ENCODE measurements at places on chromosomes 5 and 9.

- DNase-seq = no peak
Observed at GRCh38 chr5:156174225-156174624, 152.7 kb upstream of the SGCD start.

DNA sequence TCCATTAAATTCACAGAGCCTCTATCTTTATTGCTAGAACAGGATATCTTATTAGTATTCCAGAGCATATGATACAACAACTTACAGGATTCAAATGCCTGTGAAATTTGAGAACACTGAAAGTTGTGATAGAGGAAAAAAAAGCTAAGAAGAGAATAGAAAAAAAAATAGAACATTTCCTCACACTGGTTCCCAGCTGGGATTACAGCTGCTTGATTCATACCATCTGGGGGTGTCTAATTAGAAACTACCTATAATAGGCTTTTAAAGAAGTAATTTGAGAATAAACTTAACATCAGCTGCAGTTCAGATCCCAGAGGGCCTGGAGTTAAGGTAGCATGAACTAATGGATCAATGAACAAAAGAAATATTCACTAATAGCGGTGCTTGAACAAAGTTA, 922.0 kb downstream of the CDH12 start:
- DNase-seq = no peak

DNA sequence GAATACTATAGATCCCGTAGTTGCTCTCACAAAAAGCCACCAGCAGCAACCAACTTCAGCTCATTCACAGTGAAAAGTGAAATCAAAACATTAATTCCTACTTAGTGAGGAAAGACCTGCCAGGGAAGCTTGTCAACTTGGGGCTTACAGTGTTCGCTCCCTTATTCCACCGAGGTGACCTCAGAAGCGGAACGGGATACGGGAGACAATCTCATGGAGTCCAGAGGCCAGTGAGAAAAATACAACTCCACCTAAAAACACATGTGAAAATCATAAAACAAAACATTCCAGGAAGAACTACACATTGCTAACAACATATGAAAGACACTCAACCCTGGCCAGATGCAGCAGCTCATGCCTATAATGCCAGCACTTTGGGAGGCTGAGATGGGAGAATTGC, 11.6 kb downstream of the EPB41L4B start:
- no peak for DNase-seq

DNA sequence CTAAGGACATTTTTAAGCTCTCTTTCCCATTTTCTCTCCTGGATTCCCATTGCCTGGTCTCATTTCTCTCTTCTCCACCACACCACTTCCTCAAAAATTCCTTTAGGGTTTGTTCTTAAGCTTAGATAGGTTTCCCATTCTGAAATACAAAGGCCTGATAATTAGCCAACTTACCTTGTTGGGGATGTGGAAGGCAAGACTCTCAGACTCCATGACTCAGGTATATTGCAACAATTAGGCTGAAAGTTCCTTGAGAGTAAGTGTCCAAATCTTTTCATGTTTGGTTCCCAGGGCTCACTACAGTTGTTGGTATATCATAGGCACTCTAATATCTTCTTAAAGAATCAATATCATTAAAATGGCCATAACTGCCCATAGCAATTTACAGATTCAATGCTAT, 43.6 kb downstream of the FXN start:
- no peak for DNase-seq

DNA sequence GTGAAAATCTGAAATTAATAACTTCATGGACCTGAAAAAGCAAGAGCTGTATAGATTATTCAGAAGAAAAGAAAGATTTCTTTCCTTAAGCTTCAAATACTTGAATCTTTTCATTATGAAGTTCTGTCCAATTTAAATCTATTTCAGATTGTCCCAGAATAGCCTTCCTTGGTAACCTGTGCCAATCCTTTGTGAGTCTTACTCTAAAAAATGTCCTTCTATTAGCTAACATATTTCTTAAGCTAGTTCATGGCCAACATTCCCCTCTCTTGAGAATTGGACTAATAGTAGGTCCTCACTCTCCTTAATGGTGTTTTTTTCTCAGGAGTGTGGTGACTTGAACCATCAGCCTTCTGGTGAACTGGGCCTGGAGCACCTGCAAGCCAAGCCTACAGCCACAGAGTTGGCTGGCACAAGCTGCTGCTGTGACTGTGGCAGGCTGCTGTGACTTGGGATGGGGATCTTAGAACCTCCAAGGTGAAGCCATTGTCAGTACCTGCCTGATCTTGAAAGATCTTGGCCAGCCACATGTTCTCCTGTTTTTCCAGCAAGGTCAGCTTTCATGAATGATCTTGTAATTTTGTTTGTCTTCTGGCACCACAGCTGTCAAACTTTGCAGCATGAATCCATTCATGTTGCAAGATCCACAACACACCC, 262.6 kb upstream of the MAP3K1 start:
- DNase-seq = no peak

GRCh38 chr5:106306313-106307028, 1364.3 kb downstream of the EFNA5 start:
- DNase-seq = no peak

DNA sequence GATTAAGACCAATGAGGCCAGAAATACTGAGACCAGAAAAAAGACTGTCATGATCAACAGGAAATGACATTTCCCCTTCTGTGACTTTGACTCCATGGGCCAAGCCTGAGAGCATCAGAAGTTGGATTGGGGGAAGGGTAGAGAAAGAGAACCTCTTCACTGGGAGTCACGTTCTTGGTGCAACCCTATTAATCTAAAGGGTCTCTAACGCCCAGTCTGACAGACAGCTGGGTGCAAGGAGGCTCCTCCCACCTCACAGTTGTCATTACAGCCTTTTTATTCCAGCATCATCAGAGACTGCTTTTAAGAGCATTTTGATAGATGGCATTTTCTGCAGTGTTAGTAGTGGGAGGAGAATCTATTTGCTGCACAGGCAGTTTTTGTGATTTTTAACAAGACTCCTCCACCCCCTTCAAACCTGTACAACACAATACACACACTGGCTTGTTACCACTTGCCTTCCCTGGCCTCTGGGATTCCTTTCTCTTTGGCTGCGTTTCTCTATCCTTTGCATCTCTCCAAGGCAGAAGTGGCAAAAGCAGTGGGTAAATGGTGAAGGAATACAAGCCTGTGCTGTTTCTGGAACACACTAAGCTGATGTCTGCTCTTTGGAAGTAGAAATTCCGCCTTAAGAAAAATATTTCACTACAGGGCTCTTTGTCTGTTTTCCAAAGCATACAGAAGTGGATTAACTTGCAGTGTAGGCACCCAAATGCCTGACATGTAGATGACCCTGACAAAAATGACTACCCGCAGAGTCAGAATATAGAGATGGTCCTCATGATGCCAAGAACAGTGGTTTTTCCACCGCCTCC, 310.4 kb upstream of the ZNF608 start:
- no peak for DNase-seq

GRCh38 chr5:119897537-119898370, 268.4 kb downstream of the FAM170A start:
- no peak for DNase-seq

- no peak for DNase-seq
Observed at GRCh38 chr5:66406761-66407336, 189.3 kb upstream of the MAST4 start.

DNA sequence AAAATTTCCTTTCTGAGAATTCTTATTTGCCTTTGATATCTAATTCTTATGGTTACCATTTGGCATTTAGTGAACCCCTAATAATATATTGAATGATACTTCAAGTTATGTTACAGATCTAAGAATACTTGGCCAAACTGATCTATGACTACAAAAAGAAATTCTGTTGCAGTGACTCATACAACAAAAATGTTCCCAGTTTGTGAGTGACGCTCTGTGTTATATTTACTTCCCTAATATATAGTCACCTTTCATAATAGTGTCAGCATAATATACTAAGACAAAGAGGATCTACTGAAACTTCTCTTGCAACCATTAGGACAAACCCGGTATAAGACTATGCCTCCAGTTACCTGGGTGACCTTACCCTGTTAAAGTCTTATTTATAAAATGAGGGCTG, 216.9 kb upstream of the TLX3 start:
- no peak for DNase-seq

DNA sequence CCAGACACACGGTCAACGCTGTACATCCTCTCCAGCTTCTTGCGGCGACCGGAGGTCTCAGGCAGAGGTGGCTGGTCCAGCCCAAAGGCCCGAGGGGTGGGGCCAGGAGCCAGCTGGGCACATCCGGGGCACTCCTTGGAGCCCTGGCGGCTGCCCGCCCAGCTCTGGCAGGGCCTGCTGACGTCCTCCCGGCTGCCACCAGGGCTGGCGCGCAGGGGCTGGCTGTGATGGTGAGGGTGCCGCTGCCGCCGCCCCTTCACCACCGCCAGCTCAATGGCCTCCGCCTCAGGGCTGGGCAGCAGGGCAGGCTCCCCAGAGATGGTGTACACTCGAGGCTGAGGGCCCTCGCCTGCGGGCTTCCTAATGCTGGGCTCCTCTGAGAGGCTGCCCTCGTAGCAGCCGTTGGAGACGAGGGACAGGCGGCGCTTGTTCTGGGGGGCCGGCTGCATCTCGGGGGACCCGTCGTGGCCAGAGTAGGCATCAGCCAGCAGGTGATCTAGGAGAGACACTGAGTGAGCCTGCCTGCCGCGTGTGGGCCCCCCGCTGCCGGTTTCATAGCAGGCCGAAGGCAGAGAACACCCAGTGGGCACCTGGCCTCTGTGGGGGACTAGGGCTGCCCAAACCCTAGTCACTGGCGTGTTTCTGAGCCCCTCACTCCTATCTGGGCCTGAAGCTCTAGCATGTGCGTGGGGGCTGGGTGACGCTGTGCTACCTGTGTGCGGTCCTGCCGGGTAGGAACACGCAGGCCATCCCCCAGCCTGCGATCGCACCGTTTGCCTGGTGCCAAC, 1.5 kb downstream of the NSMF start:
- DNase-seq = no peak

GRCh38 chr5:19488786-19489185, 499.2 kb downstream of the CDH18 start:
- no peak for DNase-seq

DNA sequence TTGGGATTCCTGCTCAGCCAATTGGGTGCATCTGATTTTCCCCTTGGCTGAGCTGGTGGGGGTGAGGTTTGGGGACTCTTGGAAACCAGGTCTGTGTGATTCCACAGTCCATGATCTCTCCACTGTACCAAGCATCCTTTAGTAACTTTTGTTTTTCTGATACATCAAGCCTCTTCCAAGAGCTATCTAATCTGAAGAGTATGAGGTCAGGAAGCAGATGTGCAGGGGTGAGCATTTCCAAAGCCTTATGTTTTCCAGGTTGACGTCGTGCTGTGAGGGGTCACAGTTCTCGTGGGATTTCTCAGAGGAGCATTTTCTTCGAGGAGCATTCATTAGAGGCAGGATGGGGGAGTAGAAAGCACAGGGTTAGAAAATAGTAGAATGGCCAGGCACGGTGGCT, 95.3 kb downstream of the KLF4 start:
- DNase-seq = no peak
